ENCODE measurements at places on chromosomes 2 and 18.

- DNase-seq = no peak
Measured at GRCh38 chr18:41524674-41525470, 430.2 kb upstream of the PIK3C3 start.

GRCh38 chr2:100427627-100428258 lies 10.3 kb upstream of the CHST10 start:
- peak; percentile 65 for DNase-seq

DNA sequence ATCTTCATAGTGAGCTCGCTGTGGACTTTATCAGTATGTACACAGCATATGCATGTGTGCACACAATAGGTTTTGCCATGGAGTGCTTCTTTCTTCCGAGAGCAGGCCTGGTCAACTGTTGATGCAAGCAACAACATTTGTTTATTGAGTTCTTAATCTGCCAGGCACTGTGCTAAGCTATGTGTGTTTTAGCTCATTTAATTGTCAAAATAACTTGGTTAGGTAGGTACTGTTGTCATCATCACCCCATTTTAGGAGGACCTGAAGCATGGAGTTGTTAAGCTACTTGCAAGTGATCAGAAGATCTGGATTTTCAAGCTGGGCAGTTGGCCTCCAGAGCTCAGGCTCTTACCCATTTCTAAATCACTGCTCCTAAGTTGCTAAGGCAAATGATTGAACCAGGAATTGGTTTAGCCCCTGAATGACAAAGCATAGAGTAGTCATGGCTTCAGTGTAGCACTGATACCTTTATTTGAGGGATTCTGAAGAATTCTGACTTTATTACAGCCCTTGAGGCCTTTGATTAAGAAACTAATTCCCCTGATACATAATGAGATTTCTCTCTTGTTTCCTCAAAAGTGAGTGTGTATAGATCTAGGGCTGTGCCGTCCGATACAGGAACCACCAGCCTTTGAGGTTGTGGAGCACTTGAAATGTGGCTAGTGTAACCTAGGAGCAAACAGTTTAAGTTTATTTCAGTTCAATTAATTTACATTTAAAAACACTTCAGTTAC lies 132.9 kb downstream of the FMNL2 start:
- DNase-seq = no peak

- no peak for DNase-seq
Measured at GRCh38 chr18:77464917-77465316, 215.3 kb downstream of the GALR1 start.

- DNase-seq = peak; percentile 32
Measured at GRCh38 chr18:51196118-51196810, 1.2 kb downstream of the MEX3C start.

DNA sequence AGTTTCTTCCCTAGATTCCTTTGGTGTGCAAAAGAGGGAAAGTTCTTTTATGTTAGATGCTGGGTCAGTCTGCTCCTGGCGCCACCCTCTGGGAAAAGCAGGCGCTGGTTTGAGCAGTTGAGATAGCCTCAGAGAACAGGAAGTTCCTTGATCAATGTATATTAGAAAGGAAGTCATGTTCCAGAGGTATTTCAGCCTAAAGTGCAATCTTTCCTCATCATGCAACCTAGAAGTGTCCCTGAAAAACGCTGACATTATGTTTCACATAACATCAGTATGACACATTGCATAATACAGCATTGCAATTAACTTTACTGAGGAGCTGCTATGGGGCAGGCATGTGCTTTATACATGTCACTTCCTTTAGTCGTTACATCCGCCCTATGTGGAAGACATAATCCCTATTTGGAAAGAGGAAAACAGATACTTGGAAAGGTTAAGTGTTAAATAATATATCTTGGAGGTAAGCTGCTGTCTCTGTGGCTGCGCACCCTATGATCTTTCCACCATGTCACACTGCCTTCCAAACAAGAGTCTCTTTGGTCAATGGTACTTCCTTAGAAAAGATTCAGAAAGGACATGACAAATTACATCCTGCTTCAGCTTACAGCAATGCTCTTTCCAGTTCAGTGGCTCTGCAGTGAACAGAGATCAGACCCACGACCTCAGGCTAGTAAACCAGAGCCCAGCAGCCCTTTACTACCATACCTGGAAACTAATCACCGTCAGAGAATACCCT lies 369.7 kb downstream of the RAD51AP2 start:
- DNase-seq = no peak

GRCh38 chr18:773980-774624 lies 37.9 kb downstream of the YES1 start:
- no peak for DNase-seq

GRCh38 chr2:34652636-34653035 lies 1053.5 kb upstream of the FAM98A start:
- DNase-seq = no peak

DNA sequence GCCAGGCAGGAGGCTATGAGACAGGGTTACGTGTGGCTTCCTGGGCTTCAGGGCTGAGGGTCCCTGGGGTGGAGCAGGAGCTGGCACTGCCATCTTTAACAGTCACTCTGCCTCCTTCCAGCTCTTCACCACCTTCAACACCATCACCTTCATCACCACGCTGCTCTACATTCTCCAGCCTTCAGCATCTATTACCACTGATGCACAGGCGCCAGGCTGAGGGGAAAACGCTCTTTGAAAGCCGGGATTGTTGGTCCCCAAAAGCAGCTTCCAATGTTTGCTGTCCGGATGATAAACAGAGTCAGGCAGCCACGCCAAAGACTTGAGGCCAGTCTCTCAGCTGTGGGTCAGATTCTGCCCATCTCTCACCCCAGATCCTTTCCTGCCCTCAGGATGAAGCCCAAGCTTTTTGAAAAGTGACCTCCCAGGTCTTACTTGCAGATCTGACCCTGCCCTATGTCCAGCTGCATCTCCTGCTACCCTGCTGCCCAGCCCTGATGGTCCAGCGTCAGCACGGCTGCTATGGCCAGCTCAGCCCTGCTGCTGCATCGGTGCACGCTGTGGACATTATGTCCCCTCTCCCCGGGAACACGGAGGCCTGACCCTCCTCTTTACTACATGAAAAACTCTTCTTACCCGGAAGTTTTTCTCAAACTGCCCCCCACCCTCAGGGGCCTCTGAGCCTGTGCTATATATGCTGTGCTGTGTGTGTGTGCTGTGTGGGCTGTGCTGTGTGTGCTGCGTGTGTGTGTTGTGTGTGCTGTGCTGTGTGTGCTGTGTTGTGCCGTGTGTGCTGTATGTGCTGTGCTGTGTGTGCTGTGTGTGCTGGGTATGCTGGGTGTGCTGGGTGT lies 31.2 kb upstream of the MAL start:
- DNase-seq = peak; percentile 24

GRCh38 chr2:52526735-52527134 lies 1240.9 kb upstream of the CHAC2 start:
- no peak for DNase-seq

- no peak for DNase-seq
Measured at GRCh38 chr2:219731173-219731572, 103.7 kb downstream of the SLC4A3 start.

- no peak for DNase-seq
Measured at GRCh38 chr2:69007169-69007568, 5.8 kb upstream of the ANTXR1 start.

GRCh38 chr2:173741759-173742158 lies 223.4 kb downstream of the SP3 start:
- DNase-seq = no peak

DNA sequence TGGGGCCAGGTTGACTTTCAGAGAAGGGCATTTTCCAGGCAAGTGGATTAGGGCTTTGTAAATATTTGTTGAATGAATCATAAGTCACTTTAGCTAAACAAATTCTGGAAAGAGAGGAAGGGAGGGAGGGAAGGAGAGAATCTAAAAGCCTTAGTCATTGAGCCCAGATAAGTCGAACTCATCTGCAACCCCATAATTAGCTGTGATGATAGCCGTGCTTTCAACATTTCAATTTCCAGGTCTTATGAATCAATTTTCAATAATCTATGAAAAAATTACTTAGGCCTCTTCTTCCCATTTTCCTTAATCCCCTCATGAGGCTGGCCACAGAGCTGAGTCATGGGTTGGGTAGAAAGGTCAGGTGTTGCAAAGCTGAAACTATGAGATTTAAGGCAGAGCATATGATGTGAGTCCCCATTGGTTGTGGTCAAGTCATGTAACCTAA lies 111.9 kb upstream of the MAPRE2 start:
- no peak for DNase-seq

GRCh38 chr2:57622009-57622408 lies 424.6 kb upstream of the VRK2 start:
- no peak for DNase-seq

DNA sequence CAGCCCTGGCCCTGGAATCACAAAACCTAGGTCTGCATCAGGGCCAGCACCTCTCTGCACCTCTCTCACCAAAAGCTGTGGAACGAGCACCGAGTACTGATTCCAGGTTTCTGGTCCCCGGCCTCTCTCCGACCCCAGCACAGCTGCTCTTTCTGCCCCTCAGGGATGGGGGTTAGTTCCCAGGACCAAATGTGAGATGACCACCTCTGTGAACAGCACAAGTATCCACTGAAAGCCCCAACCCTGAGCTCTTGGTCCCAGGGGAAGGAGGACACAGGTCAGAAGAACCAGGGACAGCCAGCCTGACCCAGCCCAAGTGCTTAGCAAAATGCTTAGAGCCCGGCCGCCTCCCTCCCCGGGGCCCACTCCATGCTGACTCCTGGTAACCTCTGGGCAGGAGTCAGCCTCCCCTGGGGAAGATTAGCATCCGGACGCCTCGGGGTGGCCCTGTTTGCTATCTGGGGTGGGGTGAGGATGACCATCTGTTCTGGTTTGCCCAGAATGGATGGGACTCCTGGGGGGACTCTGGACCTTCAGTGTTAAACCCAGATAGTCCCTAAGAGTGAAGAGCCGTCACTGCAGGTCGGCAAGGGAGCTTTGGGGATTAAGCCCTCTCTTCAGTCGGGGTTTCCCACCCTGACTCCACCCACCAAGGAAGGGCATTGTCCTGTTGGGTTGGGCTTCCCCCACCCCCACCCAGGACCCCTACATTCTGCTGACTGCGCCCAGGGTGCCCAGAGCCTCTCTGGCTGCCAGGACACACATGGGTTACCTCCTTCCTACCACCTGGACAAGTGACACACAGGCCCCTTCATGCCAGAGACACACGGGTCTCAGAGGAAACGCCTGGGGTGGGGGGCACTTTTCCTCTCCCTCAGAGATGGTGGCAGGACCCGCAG lies 9.4 kb upstream of the GPR55 start:
- DNase-seq = no peak

DNA sequence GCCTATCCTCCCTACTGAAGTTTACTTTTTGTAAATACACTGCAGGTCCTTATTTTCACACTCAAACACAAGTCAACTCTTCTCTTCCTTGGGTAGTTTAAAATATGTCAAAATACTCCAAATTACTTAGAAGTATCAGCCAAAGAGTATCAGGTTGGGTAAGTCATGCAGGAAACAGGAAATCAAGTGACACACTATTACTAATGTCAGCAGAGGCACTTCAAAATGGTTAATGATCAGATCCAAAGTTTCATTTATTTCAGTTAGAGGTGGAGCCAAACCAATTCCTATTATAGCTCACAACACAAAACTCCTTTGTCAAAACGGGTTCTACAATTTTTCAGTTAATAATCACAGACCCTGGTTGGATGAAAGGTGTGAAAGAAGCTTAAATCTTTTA lies 54.2 kb downstream of the DLGAP1 start:
- DNase-seq = no peak

DNA sequence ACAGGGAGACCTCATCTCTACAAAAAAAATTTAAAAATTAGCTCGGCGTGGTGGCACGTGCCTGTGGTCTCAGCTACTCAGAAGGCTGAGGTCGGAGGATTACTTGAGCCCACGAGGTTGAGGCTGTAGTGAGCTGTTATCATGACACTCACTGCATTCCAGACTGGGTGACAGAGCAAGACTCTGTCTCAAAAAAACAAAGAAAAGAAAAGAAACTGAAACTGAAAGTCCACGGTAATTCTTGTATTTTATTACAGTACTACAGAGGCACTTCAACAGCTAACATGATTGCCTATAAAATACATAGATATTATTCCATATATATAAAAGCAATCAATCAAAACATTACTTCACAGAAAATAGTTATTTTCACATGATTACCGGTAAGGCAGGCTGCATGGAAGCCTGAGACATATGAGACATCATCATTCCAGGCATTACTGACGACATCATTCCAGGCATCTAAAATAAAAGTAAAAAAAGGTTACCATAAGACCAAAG lies 23.1 kb downstream of the PRPF40A start:
- DNase-seq = no peak

Measured in dorsolateral prefrontal cortex (tissue), 122 donors.